ENCODE measurements at places on chromosomes 12 and 14.

GRCh38 chr14:52848626-52849025, 57.2 kb upstream of the GNPNAT1 start:
- DNase-seq = no peak

DNA sequence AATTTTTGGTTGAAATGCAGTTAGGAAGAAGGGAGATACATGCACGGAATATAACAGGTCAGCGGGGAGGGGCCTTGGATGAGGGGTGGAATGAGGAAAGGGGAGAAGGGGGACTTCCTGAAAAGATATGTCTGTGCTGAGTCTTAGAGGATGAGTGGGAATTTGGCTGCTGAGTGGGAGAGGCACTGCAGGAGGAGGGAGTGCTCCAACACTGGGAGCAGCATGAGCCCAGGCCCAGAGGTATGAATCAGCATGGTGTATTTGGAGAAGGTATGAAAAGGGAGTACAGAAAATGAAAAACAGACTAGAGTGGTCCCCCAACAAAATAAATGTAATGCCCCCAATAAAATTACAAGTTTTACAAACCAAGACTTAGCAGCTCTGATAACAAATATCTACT, 394.4 kb downstream of the IPO8 start:
- DNase-seq = no peak

DNA sequence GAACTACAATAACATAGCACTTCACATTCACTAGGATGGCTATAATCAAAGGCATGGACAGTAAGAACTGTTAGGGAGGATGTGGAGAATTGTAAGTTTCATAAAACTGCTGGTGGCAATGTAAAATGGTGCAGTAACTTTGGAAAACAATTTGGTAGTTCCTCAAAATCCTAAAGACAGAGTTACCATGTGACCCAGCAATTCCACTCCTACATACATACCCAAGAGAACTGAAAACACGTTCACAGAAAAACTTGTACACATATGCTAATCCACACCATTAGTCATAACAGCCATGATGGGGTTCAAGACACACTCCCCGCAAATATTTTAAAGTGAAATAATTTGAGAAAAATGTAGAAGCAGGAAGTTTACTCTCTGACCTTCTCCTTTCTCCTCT, 31.7 kb downstream of the GALC start:
- DNase-seq = no peak

GRCh38 chr12:124513297-124513867, 54.0 kb downstream of the NCOR2 start:
- no peak for DNase-seq

- DNase-seq = no peak
These were observed 5.0 kb upstream of the SLC38A4 start for GRCh38 chr12:46830731-46831334.

DNA sequence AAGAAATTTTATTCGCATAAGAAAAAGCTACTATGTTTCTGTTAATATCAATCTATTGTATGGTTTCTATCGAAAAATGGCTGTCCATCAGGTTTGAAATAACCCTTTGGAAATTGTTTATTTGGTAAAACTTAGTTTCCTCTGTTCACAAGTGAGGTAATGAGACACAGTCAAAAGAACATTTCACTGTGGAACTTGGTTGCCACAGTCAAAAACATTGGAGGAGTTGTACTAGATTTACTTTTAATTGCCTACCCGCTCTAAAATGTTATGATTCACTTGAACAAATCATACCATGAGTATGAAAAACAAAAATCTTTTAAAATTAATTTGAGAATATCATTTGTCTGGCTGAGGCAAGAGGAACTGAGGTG, 46.5 kb downstream of the ITPR2 start:
- DNase-seq = no peak

- no peak for DNase-seq
These were observed 253.7 kb downstream of the DUSP6 start for GRCh38 chr12:89098441-89099112.

DNA sequence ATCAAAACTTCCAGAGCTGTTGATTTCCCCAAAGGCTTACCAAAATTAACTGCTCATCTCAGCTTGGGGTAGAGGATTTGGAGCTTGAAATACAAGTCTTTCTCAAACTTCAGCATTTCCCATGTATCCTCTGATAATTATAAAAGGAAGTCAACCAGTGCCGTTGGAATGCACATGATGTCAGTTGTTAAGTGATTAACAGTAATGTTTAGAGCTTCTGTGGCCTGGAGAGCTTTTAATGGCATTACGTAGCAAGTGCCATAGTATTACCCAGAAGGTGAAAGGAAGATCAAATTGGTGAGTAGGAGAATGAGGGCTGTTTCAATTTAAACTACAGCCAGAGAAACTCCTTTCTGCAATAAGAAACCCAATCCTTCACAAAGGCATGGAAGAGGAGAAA, 62.5 kb upstream of the PTPRR start:
- DNase-seq = no peak

DNA sequence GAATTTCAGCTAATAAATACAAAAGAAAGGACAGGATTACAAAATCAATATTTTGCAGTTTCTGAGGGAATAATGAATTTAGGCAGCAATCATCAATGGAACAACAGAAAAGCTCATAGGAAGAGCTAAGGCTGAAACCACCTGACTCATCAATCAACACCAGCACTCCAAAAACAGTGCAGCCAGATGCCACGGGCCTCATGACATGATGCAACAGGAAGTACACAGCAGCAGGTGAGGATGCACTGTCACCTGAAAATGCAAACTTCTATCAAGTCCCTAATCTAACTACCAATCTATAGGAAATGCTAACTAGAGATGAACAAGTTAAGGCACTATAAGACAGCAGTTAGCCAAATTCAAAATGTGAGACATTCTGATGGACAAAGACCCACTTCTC, 21.7 kb downstream of the GNS start:
- DNase-seq = no peak

- no peak for DNase-seq
These were observed 2.0 kb upstream of the FKBP11 start for GRCh38 chr12:48927261-48927660.

DNA sequence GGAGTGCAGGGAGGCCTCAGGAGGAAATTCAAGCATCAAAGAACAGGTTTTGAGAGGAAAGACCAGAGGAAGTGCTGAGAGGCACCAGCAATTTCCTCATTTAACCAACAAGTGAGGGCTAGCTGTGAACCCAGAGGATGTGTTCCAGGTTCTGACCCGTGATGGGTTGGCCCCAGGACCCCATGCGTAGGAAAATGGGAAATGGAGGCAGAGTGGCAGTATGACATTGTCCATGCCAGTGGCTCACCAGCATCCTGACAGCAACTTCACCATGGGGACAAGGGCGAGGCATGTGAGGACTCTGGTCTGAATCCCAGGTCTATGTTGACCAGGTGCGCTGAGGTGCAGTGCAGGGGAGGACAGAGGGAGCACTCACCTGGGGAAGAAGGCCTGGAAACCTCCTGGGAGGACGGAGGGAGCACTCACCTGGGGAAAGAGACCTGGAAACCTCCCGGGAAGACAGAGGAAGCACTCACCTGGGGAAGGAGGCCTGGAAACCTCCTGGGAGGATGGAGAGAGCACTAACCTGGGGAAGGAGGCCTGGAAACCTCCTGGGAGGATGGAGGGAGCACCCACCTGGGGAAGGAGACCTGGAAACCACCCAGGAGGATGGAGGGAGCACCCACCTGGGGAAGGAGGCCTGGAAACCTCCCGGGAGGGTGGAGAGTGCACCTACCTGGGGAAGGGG, 6.7 kb upstream of the CACNA2D4 start:
- no peak for DNase-seq

GRCh38 chr12:83629931-83630330, 943.2 kb downstream of the TMTC2 start:
- no peak for DNase-seq

- DNase-seq = no peak
These were observed 29.6 kb downstream of the BEGAIN start for GRCh38 chr14:100557658-100558057.

- no peak for DNase-seq
These were observed 55.7 kb downstream of the EID3 start for GRCh38 chr12:104359216-104359615.

GRCh38 chr12:110704750-110705149, 15.8 kb upstream of the HVCN1 start:
- no peak for DNase-seq

- no peak for DNase-seq
These were observed 24.2 kb upstream of the LRP1-AS start for GRCh38 chr12:57171668-57172067.
